ENCODE measurements at places on chromosomes 12 and 14. TPM values are rescaled to one million over a fixed set of nuclear protein-coding genes. Genes with fewer than 3 reads are reported as not detected.

Gene PLEKHG7
- total RNA-seq = 0.29 TPM

Gene LMO3
- 10.6 TPM for total RNA-seq

Gene GRIP1
- 4.1 TPM for total RNA-seq

Gene LBHD2
- not detected for total RNA-seq

Gene LRFN5
- total RNA-seq = not detected

Gene GALNT6
- 5.5 TPM for total RNA-seq

Gene NFE2
- total RNA-seq = not detected

Gene AKAP6
- 0.72 TPM for total RNA-seq

Gene NFYB
- total RNA-seq = 38.5 TPM

Gene EGLN3
- total RNA-seq = not detected

Gene DAO
- not detected for total RNA-seq

Gene CLECL1
- 106 TPM for total RNA-seq

Gene KRT72
- not detected for total RNA-seq

Gene PLEKHA5
- total RNA-seq = 2.7 TPM

Gene MSI1
- total RNA-seq = not detected

Gene SETD3
- total RNA-seq = 65.5 TPM

Gene EP400
- total RNA-seq = 59.7 TPM

Gene PIWIL1
- not detected for total RNA-seq

Gene CMA1
- total RNA-seq = not detected

Gene CD163L1
- total RNA-seq = not detected

Data from OCI-LY7 (cell line).